ENCODE measurements at places on chromosomes 5 and 9. TPM values are rescaled to one million over a fixed set of nuclear protein-coding genes. Genes with fewer than 3 reads are reported as not detected.
A peak's percentile ranks its signal among the peaks of the same experiment; 100 is the strongest.

Gene ANXA2R
- 4.4 TPM for total RNA-seq

Gene CSF1R
- total RNA-seq = 4.5 TPM

Gene SETD9
- total RNA-seq = 24.7 TPM

Gene PAPPA
- 8.9 TPM for total RNA-seq

Gene HACD4
- 1.2 TPM for total RNA-seq

Gene PDE6A
- 3.6 TPM for total RNA-seq

DNA sequence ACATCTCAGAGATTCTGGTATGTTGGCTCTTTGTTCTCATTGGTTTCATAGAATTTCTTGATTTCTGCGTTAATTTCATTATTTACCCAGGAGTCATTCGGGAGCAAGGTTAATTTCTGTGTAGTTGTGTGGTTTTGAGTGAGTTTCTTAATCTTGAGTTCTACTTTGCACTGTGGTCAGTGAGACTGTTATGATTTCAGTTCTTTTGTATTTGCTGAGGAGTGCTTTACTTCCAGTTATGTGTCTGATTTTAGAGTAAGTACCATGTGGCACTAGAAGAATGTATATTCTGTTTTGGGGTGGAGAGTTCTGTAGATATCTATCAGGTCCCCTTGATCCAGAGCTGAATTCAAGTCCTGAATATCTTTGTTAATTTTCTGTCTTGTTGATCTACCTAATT is 12.2 kb downstream of the RANBP17 start:
- H3K4me1 ChIP-seq = no peaks in the 10 kb centered on the region
- no peaks in the 10 kb centered on the region for H3K27me3 ChIP-seq
- no peaks in the 10 kb centered on the region for H3K36me3 ChIP-seq
- no peak overlapping the region for H3K27ac ChIP-seq
- no peak overlapping the region for H3K4me3 ChIP-seq
- DNase-seq = no peak

GRCh38 chr5:102596113-102596512 is 97.3 kb upstream of the SLCO6A1 start:
- DNase-seq = no peak
- H3K36me3 ChIP-seq = no peaks in the 10 kb centered on the region
- H3K27ac ChIP-seq = no peak overlapping the region
- H3K4me3 ChIP-seq = no peak overlapping the region

DNA sequence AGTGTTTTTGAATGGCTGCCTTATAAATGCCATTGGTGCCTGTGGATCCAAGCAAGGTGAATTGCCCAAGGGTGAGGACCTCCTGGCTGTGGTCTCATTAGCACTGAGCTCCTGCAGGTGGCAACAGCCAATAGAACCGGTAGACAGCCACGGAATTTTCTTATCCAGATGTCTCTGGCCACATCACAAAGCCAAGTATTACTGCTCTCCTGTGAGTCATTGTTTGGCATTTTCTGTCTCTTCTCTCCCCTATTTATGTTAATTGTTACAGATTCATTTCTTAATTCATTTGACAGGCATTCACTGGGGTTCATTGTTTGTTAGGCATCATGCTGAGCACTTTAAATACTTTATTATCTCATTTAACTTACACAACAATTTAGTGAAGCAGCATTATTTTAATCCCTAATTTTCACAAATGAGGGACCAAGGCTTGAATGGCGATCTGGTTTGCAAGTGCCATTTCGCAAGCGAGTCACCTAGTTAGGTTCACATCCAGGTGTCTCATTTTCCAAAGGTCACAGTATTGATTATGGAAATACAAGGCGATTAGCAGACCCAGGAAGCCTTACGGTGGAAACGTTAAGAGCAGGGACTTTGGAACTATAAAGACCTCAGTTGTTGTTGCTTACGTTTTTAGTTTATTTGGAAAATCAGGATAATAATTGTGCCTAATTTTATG is 58.2 kb upstream of the DPYSL3 start:
- H3K4me3 ChIP-seq = no peak overlapping the region
- H3K4me1 ChIP-seq = no peaks in the 10 kb centered on the region
- no peaks in the 10 kb centered on the region for H3K36me3 ChIP-seq
- H3K27me3 ChIP-seq = no peaks in the 10 kb centered on the region

DNA sequence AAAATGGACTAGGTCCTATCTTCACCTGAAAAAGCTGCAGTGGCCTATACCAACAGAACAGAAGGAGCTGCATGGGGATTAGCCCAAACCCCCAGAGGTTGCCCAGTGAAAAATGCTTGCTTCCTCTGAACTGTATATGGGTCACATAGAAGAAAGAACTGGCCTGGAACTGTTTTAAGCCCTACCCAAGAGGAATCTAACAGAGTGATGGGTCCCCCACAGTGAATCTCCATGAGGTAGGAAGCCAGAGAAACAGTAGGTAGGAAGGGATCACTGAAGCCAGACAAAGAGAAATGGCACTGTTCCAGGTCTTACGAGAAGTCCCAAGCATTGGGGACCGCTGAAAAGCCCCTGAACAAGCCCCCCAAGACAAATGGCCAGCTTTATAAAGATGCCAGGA is 28.8 kb upstream of the TRIM32 start:
- DNase-seq = no peak
- H3K27me3 ChIP-seq = no peaks in the 10 kb centered on the region
- H3K4me3 ChIP-seq = no peak overlapping the region
- H3K36me3 ChIP-seq = no peaks in the 10 kb centered on the region

GRCh38 chr9:21901546-21901945 is 92.6 kb downstream of the CDKN2A start:
- no peak overlapping the region for H3K4me3 ChIP-seq
- H3K36me3 ChIP-seq = no peaks in the 10 kb centered on the region
- H3K4me1 ChIP-seq = no peaks in the 10 kb centered on the region
- no peak overlapping the region for H3K27ac ChIP-seq

- no peaks in the 10 kb centered on the region for H3K4me1 ChIP-seq
- DNase-seq = no peak
- no peak overlapping the region for H3K27ac ChIP-seq
- no peaks in the 10 kb centered on the region for H3K36me3 ChIP-seq
- H3K4me3 ChIP-seq = no peak overlapping the region
Measured at GRCh38 chr5:105684799-105685198, 1985.9 kb downstream of the EFNA5 start.

GRCh38 chr5:5066276-5067186 is 73.6 kb upstream of the ADAMTS16 start:
- no peaks in the 10 kb centered on the region for H3K4me1 ChIP-seq
- H3K27me3 ChIP-seq = no peaks in the 10 kb centered on the region
- DNase-seq = no peak
- H3K27ac ChIP-seq = peak overlapping the region; percentile 62

- no peak overlapping the region for H3K4me3 ChIP-seq
- no peaks in the 10 kb centered on the region for H3K27me3 ChIP-seq
- DNase-seq = peak; percentile 55
- no peaks in the 10 kb centered on the region for H3K36me3 ChIP-seq
Measured at GRCh38 chr9:114282926-114283325, 40.0 kb upstream of the ORM1 start.
